Jurkat, Clone E6-1 (cell line): ENCODE measurements at places on chromosomes 3 and 15.

- DNase-seq: no peak
Measured at GRCh38 chr3:143465666-143466065, 346.1 kb downstream of the CHST2 start.

DNA sequence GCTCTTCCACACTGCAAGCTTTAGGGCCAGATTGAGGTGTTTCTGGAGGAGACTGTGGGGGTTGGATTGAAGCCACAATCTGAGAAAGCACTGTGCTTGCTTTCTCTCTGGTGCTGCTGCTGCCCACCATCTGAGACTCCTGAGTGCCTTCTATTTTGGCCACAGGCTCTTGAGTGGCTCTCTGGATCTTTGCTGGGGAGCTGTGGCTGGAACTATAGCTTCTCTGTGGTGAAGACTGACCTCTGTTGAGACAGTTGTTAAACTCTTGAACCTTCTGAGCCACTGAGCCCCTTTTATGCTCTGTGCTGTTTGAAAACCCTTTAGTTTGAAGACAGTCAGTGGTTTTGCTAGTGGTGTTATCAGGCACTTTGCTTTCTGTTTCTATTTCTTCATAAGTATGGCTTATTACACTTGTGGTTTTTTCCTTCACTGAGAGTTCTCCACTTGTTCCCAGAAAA, 108.7 kb upstream of the TSPAN3 start:
- peak; percentile 81 for DNase-seq

GRCh38 chr3:133945381-133946095, 49.9 kb upstream of the RAB6B start:
- DNase-seq: no peak

GRCh38 chr3:48561045-48561736, 2.4 kb downstream of the UCN2 start:
- no peak for DNase-seq

DNA sequence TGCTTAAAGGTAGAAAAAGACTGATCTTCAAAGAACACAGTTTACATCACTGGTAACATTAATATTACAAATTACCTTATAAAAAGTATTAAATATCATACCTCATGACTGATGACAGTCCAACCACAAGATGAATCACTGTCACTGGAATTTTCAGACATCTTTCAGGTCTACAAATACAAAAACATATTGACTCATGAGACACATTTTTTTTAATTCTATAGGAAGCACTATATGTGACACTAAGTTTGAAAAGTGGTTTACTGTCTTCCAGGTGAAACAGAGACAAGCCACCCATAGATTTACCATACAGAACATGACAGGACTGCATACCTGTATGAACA, 18.9 kb downstream of the CCPG1 start:
- DNase-seq: no peak

DNA sequence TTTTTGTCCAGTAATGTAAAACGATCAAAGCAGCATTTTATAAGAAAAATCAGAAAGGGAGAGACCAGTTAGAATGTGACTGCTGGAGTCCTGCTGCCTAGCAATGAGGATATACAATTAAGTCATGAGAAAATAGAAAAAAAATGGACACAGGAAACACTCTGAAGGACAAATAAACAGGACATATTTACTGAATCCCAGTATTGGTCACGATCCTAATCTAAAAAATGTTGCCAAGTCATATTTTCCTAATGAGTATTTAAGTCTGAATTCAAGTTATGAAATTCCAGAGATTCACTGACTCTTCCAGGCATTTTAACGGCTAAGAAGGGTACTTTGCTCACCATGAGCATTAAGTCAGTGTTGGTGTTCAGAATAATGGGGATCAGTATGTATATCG, 154.3 kb upstream of the CCDC54 start:
- no peak for DNase-seq

DNA sequence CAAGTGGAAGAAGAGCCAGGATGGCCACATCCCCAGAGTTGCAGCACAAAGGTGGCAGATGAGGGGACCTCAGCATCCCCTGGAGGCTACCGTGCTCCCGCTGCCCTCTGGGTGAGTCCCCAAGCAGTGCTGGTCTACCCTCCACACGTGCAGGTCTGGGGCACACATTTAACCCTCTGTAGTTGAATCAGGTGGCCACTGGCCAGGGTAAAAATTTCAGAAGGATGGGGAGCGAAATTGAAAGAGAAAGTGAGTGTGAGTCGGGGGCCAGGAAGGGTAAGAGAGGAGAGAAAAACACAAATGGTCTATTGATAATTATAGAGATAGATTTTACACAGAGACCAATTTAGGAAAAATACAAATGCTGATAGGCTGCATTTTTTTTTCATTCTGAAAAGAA, 139.5 kb upstream of the EIF1B start:
- no peak for DNase-seq

GRCh38 chr3:82736696-82737277, 975.3 kb upstream of the GBE1 start:
- no peak for DNase-seq

- DNase-seq: no peak
Measured at GRCh38 chr3:140917772-140918171, 23.9 kb upstream of the SLC25A36 start.

DNA sequence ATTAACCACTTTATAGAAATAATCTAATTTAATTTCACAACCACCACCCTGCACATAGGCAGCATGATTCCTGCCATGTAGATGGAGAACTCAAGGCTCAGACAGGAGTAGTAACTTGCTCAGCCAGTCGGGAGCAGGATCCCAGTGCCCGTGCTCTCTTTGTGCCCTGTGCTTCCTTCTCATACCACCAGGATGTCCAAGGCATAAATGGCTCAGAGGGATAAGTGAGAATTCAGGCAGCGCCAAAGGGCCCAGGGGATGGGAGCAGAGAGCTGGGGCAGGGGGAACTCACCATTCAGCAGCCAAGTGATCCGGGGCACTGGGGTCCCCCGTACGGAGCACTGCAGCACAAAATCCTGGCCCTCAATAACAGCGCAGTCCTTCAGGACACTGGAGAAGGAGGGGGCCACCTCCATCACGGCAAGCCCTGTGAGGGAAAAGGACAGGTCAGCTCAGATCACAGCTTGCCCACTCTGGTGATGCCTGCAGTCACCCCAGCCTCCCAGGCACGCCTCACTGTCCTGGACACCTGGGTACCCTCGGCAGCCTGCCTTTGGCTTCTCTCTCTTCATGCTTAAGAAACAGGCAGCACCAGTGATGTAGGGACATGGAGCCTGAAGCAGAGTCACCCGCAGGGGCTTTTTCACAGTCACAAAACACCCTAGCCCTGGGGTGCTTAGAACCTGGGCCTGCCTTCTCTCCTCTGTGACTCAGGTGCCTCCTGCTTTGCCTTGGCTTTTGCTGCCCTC, 141.0 kb upstream of the HACD2 start:
- DNase-seq: no peak

DNA sequence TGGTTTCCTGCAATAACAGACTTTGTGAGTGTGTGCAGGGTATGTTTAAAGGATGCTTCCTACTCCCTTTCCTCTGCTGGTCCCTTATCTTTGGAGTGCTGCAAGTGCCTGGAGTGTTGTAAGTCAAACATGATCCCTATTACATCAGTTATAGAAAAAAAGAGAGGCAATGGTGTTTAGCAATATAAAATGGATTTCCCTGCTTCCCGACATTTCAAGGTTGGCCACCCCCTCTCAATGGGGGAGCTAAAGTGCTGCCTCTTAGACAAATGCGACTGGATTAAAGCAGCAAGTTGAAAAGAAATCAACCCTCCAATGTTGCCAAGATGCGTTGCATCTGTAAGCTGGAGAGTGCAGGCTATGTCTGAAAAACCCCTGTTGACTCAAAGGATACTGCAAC, 203.1 kb upstream of the WNT5A start:
- DNase-seq: no peak

- no peak for DNase-seq
Measured at GRCh38 chr15:89521605-89522004, 25.2 kb upstream of the RHCG start.

DNA sequence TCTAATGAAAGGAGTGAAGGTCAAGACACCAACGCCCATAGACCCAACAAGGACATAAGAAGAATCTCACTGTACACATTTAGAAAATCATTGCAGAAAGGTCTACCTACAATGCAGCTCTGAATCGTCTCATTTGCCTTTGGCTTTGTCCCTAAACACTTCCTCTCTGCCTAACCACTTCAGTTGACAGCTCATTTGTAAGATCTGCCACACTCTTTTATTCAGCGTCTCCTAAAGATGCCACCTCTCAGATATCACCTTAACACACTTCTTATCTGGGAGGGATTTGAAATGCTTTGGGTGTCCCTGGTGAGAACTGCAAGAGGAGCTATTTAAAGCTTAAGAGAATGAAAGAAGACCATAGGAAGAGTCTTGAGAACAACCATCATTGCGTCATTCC, 38.7 kb downstream of the RAB27A start:
- DNase-seq: peak; percentile 65

DNA sequence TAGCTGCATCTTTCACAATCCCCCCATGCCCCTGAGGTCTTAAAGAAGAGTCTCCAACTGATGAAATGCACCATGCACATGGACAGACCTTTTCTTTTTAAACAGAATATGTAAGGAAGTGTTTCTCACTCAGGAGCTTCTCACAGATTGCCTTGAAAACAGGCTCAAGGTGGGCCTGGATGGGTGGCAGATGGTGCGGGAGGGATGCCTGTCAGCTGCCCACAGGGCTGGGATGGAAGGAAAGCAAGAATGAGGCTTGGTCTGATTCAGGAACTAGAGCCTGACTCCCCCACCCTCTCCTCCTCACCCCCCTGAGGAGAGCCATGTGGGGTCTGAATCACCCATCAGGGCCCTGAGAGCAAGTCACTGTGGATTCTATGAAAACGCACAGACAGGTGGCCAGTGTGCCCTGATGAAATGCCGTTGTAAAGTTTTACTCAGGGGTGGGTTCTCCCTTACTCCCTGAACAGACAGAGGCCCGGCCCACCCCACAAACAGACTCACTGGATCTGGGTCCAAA, 67.2 kb downstream of the UMPS start:
- no peak for DNase-seq

DNA sequence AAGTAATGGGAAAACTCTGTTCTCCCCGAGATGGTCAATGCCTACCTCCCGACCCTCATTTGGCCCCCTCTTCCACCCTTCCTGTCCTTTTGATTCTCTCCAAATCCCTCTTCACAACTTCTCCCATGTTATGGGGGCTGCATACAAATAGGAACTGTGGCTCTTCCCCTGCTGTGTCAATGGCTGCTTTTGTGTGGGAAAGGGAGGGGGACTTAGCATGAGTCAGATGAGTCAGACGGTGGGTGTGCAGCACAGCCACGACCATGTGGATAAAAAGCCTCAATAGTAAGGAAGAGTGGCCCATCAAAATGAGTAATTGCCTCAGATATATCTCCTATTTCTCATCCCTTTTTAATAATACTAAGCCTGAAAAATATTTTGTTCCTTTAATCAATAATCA, 31.9 kb downstream of the SPATA16 start:
- DNase-seq: no peak

DNA sequence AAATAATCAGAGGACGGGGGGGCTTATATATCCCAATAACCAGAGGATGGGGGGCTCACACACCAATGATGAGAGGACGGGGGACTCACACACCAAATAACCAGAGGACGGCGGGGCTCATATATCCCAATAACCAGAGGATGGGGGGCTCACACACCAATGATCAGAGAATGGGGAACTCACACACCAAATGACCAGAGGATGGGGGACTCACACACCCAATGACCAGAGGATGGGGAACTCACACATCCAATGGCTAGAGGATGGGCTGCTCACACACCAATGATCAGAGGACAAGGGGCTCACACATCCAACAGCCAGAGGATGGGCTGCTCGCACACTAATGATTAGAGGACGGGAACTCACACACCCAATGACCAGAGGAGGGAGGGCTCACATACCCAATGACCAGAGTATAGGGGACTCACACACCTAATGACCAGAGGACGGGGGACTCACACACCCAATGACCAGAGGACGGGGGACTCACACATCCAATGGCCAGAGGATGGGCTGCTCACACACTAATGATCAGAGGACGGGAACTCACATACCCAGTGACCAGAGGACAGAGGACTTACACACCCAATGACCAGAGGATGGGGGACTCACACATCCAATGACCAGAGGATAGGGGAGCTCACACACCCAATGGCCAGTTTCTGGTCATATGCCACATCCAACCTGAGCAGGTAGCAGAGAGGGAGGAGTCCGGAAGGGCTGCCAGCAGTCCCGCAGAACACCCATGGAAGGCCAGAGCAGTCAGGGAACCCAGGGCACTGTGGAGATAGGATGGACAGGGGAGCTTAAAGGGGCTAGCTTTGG, 10.6 kb downstream of the RAB6B start:
- DNase-seq: no peak

DNA sequence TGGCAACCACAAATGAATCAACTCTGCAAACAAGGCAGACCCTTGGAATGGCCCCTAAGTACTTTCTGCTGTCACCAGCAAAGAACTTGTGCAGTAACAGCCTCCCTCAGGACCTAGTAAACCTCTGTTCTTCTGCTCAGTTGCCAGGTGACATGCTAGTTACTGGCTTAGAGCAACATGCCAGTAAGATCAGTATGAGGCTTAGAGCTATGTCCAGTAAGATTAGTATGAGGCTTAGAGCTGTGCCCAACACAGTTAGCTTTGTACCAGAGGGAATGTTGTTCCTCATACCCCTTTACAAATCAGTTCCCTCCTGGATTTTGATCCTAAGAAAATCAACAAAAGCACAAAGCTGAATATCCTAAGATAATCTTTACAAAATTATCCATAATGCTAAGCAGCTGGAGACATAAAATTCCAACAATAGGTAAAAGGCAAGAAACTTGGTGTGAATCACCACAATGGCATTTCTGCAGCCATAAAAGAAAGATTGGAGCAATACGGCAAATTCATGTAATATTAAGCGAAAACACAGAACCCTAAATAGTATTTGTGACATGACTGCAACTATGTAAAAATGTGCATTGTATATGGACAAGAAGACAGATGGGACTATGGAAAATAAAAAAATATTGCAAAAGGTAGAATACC, 107.3 kb upstream of the LPP start:
- no peak for DNase-seq

- DNase-seq: no peak
Measured at GRCh38 chr15:38701149-38701548, 136.5 kb upstream of the RASGRP1 start.

- peak; percentile 53 for DNase-seq
Measured at GRCh38 chr15:90001683-90002427, 731 bp downstream of the ZNF710 start.

GRCh38 chr15:51245628-51246027, 92.8 kb downstream of the CYP19A1 start:
- DNase-seq: no peak

GRCh38 chr3:100782906-100783305, 73.6 kb downstream of the TFG start:
- no peak for DNase-seq

GRCh38 chr3:45910892-45911291, 24.5 kb downstream of the CCR9 start:
- DNase-seq: no peak

GRCh38 chr15:78906316-78906620, 33.6 kb downstream of the MORF4L1 start:
- DNase-seq: no peak

DNA sequence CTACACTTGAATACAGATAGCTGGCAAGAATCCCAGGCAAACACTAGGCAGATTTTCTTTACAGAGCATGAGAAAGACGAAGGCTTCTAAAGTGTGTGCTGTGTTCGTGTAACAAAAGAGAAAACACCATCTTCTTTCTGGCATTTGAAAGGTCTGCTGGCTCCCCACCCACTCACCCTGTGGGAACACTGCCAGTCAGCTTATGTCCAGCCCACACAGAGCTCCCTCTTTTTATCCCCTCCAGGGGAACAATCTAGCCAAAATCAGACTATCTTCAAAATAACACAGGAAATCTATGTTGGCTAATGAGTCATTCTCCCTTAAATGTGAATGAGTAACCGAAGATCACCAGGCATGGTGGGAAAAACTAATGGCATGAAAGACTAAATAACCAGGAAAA, 45.6 kb upstream of the PAQR5 start:
- DNase-seq: no peak
